Stimulated activated CD4-positive, alpha-beta T cell treated with anti-CD3 and anti-CD28 coated beads, Interleukin-12 subunit alpha, Interleukin-12 subunit beta, amount 100 ng/mL, for 24 hours (primary cell): ENCODE measurements at places on chromosomes 6 and 20.

- DNase-seq: no peak
These were observed 37.9 kb downstream of the ABHD12 start for GRCh38 chr20:25352746-25353145.

GRCh38 chr20:1846341-1846740 is 48.9 kb upstream of the SIRPA start:
- no peak for DNase-seq

GRCh38 chr6:21447987-21448386 is 145.6 kb upstream of the SOX4 start:
- DNase-seq: no peak

DNA sequence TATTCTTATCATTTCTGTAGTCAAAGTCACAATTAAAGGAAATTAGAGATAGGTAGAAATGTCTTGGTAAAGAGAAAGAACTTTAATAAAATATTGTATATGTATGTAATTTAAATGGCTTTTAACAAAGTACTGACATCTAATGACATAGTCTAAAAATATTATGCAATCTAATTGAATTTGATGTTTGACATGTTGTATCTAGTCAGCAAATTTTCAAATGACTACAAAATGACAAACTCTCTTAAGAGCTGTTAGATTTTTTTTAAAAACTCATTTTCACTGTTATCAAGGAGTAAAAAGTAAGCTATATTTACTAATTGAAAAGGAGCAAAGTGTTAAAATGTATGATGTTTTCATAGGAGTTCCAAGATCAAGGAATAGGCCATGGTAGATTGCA is 176.9 kb downstream of the MEI4 start:
- no peak for DNase-seq

DNA sequence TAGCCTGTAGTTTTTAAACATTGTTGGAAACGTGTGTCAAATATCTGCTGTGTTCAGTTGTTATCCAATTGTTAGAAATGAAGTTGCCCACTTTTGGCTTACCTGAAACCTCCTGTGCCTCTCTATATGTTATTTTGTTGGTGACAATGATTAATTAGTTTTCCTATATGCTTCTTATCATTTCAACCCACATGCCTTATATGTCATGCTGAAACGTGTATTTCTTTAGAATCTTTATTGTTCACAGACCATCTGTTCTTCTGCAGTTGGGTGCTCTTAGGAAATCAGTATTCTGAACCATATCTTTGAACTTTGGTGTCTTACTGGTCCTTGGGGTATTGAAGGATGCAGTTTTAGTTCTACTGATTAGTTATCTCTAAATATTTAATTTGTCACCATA is 91.2 kb upstream of the SCGN start:
- DNase-seq: no peak

DNA sequence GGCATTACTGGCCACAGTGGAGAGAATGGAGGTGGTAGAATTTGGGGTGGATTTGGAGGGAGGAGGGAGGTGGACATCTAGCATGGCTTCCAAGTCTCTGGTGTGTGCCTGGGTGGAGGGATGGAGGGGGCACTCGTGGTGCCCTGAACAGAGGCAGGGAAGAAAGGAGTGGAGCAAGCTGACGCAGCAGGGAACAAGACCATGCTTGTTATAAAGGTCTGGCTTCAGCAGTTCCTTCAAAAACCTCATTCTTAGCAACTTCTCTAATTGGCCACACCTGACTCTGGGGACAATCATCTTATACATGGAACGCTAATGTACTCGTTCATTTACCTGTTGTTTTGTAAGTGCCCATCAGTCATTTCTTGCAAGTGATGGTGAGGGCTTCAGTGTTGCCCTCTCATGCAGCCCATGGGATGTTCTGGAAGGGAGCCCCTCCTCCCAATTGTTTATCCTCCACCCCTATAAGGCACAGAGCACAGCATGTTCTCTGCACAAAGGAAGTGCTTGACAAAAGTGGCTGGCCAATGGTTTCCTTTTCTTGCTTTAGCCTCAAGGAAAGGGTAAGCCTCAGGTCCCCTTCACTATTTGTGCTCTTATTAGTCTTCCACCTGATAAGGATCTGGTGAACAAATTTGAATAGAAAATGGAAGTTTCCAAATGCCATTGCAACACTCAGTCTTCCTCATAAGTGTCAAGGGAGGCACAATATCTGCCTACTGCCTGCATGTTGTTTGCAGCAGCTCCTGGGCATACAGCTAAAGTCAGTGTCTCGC is 39.3 kb downstream of the GFOD1 start:
- no peak for DNase-seq

DNA sequence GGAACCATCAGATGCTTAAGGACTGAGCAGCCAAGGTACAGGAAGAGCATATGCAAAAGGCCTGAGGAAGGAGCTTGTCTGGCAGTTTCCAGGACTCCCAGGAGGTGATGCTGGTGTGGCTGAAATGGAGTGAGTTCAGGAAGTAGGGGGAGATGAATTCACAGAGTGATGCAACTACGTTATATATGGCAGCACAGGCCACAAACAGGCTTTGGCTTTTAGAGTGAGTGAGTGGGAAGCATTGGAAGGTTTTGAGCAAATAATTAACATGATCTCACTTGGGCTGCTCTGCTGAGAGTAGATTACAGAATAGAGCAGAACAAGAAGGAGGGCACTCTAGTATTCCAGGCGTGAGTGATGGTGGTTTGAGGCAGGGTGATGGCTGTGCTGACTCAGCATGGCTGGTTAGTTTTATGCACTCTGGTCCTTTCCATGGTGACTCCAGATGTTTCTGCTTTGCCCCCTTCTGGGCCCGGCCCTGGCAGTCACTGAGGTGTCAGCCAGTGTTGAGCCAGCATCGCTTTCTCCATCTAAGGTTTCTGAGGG is 6.5 kb downstream of the BTN2A2 start:
- DNase-seq: no peak

GRCh38 chr6:71388856-71389527 is 100.4 kb downstream of the OGFRL1 start:
- no peak for DNase-seq

DNA sequence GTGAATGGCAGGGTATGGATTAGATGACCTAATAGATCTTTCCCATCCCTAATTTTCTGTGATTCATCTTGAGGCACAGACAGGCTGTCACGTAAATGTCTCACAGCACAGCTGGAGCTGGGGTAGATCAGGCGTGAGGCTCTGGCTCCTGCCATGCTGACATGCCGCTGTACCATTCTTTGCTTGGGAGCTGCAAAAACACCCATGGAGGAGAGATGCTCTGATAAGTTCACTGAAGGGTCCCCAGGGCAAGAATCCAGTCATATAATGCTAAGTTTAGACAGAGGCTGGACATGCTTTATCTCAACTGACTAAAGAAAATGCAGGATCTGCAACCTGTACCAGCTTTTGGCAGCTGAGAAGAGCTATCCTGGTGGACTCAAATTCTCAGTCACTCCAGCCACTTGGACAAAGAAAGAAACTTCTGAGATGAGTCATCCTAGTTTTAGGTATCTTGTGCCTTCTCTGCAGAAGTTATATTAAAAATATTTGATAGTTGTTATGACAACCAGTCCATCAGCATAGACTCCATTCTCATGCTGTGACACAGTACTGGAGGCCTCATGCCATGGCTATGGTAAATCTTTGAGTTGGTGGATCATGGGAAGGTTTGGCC is 185.1 kb upstream of the RAB32 start:
- no peak for DNase-seq

- no peak for DNase-seq
These were observed 1.3 kb downstream of the KPNA5 start for GRCh38 chr6:116682334-116682712.

DNA sequence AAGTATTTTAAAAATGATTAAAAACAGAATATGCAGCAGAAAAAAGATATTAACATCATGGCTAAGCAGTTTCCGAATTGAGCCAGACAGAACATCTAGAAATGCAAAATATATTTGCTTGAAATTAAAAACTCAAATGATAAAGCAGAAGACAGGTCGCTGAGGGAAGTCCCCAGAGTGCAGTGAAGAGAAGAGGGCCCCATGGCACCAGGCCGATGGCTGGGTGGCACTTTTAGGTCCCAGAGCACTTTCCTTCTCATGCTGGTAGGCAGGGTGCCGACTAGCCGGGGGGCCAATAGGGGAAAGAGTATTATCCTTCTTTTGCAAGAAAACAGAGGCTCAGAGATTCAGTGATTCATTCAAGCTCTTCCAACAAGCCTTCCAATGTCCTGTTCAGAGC is 58.9 kb downstream of the MYH7B start:
- no peak for DNase-seq

GRCh38 chr6:106763361-106763760 is 134.0 kb downstream of the QRSL1 start:
- DNase-seq: no peak

DNA sequence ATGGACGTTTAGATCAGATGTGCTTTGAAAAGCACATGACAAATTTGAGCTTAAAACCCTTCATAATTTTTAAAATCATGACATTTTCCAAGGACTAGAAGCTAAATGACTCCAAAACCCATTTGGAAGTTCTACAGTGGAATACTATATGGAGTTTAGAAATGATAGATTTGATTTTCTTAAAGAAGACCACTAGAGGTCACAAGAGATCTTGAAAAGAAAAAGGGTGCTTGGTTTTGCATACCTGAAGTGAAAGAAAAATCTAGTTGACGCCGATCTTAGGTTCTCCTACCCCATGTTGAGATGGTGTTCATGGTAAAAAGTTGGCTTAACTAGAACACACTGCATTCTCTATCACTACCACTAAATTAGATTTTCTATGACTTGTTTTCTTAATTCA is 31.5 kb downstream of the CFAP61 start:
- no peak for DNase-seq

DNA sequence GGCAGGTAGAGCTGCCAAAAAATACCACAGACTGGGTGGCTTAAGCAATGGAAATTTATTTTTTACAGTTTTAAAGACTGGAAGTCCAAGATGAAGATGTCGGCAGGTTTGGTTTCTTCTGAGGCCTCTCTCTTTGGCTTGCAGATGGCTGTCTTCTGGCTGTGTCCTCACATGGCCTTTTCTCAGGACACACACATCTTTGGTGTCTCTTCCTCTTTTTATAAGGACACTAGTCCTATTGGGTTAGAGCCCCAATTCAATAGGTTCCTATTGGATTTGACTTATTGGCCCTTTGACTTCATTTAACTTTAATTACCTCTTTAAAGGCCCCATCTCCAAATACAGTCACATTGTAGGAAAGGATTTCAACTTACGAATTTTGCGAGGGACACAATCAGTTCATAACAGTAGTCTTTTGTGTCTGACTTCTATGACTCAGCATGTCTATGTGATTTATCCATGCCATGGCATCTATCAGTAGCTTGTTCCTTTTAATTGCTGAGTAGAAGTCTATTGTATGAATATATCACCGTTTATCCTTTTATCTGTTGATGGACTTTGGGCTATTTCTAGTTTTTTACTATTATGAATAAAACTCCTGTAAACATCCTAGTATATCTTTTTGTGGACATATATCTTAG is 11.0 kb upstream of the TCP11 start:
- no peak for DNase-seq

DNA sequence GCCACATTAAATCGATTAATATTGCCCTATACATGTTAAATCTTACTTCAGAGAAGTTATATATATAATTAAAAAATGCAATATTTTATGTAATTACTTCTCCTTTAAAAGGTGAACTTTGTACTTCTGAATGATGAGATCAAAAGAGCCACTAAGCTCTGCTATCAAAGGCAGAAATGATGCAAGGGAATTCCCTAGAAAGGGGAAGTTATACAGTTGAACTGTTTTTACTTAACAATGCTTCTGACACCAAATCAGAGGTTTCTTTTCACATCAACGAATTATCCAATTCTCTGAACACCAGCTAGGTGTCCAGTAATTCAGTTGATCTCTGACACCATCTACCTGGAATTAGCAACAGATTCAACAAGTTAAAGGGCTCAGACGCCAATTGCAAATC is 319.9 kb upstream of the TSHZ2 start:
- DNase-seq: no peak

DNA sequence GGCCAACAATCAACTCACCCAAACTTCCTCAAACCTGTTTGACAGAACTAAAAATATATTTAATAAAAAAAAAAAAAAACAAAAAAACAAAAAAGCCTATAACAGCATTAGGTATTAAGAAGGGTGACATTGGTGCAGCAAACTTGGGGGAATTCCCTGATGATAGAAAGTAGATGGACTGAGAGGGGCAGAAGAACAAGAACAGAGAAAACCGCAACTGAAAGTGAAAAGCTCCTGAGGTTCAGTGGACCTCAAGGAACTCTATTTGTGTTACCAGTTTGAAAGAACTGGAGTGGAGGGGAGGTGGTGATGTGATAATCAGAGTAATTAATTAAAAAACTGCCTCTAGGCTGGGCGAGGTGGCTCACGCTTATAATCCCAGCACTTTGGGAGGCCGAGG is 53.8 kb downstream of the MACROD2 start:
- no peak for DNase-seq

DNA sequence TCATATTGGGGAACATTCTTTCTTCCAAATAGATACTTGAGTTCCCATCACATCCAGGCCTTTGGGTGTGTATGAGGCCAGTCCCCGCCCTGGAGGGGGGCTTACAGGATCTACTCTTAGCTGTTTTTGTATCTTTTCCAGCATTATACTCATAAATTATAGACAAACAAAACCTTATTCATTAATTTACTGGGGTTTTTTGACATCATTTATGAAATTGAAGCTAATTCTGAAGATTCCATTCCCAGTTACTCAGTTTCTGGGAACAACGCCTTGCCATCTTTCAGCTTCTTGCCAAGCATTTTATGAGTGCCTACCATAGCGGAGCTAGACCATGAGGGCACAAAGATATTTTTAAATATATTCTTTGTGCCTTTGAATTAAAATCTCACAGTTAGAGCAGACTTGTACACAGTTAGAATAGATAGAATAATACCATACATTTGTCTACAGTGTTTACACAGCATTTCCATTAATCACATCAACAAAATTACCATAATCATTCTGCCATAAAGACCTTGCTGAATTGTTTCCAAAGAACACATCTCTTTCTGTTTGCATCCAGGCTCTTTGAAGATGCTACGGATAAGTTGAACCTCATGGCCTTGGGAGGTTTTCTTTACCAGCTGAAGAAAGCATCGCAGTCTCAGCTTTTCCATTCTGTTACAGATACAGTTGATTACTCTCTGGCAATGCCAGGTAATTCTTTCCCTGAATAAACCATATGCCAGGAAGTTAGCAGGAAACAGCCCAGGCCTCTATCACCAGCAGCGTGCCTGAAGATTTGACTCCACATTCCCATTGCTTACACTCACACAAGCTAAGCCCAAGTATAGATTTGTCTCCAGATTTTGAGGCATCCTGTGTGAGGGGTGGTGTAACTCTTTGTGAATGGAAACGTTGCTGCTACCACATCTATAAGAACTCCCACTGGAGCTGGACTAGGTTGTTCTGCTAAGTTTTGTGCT is 75.4 kb upstream of the PBOV1 start:
- no peak for DNase-seq

GRCh38 chr6:55239099-55239498 is 64.8 kb downstream of the HCRTR2 start:
- DNase-seq: no peak

GRCh38 chr6:36666287-36666686 is 12.2 kb upstream of the CDKN1A start:
- no peak for DNase-seq

DNA sequence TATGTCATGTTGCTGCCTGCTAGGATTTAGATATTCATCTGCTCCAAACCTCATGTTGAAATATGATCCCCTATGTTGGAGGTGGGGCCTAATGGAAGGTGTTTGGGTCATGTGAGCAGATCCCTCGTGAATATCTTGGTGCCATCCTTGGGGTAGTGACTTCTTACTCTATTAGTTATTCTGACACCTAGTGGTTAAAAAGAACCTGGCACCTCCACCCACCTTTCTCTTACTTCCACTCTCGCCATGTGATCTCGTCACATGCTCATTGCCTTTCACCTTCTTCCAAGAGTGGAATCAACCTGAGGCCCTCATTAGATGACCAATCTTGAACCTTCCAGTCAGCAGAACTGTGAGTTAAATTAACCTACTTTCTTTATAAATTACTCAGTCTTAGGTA is 549.4 kb upstream of the SYNCRIP start:
- no peak for DNase-seq
